ENCODE measurements at places on chromosomes 12 and 14.

GRCh38 chr14:90659156-90659555 is 157.1 kb downstream of the TTC7B start:
- DNase-seq: no peak

GRCh38 chr12:58504143-58504938 is 416.0 kb downstream of the LRIG3 start:
- peak; percentile 86 for DNase-seq

DNA sequence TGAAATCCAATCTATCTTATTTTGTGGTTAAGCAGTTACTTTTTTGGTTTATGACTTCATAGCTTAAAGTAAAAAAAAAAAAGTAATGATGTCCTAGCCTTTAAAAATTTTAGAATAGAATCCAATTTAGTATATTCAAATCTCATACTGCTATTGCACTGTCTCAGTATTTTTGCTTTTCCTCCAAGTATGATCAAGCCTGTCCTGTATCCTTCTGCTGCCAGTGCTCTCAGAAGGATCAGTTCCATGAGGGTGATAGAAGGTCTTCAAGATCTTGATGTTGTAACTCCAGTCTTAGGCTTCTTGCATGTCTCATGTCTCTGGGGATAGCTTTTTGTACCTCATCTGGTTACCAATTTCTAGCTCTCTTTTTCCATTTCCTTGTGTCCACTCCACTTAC is 324.2 kb upstream of the FAR2 start:
- DNase-seq: no peak

DNA sequence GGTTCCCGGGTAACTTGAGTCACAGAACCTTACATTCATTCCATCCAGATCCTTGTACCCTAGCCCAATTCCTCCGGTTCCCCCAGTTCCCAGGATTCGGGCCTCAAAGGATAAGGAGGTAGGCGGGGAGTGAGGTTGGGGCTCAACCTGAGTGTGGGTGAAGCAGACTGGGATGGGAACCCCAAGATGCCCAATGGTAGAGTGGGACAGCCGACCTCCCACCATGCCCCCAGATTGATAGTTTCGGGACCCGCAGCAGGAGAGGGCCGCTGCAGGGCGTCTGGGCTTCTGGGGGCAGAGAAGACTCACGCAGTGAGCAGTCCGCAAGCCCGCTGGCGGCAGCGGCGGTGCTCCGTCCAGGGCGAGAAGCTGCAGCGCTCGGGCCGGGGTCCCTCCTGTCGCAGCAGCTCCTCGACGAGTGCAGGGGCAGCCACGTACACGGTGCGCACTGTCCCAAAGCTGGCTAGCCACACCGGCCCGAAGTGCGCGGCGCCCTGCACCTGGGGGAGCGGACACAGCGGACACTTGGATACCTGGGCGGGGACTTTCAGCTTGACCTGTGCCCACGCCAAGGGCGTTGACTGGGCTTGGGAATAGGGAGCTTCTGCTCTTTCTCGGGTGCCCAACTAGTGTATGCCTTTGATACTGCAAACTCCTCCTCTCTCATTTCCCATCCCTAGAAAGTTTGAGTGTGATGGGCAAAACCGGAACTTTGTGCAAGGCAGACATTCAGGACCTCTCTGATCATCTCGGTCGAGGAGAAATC is 997 bp downstream of the CYP27B1 start:
- no peak for DNase-seq

DNA sequence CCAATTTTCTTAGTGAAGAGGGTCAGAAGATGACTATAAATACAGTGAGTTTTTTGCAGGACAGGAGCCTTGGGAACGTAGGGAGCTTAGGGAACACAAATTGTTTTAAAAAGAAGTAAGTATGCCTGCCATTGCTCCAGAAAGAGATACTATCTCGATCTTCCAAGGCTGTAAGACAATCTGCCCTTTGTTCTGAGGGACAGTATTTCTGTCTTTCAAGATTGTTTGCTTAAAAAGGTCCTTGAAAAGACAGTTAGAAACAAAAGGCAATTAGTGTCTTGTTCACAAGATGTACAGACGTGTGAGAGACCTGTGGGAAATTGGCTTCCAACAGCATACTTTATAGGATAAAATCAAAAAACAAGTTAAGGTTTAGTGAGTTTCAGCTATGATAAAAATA is 321.2 kb upstream of the FAR2 start:
- DNase-seq: no peak

- DNase-seq: no peak
These were observed 545 bp upstream of the GALNT9 start for GRCh38 chr12:132329720-132330548.

GRCh38 chr12:123723765-123724164 is 11.6 kb downstream of the ATP6V0A2 start:
- DNase-seq: no peak

DNA sequence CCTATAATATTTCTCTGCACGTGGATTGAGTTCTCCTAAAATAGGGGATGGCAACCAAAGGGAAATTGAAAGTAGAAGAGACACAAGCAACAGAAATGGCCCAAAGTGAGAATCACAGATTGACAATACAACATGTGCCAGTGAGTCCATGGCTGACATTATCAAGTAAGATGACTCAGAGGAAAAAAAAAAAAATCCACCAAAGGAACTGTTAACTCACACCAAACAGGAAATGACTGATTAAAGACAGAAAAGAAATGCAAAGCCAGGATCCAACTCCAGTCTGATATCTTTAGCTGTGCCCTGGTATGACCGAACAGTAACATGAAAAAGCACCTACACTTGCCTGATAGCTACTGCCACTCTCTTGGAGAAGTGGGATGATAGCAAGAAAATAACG is 485.0 kb downstream of the PRKD1 start:
- DNase-seq: no peak

GRCh38 chr14:52609445-52610044 is 56.9 kb downstream of the GPR137C start:
- DNase-seq: no peak

DNA sequence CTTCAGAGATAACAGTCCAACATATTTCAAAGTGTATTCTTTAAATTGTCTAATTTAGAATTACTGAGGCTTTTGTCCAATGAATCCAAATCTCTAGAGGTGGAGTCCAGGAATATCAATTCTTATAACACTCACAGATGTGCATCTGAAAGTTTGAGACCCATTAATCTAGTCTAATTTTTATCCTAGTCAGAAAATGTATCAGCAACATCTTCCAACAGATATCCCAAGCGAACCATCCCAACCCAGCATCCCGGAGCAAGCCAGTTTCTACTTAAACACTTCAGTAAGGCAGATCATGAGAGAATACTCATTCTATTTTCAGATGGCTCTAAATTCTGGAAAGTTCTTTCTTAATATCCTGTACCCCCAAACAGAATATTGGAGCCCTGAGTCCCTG is 113.5 kb downstream of the BBS10 start:
- DNase-seq: no peak

GRCh38 chr14:87233806-87234384 is 759.1 kb downstream of the GALC start:
- no peak for DNase-seq

GRCh38 chr12:127107744-127108143 is 1159.2 kb upstream of the TMEM132C start:
- DNase-seq: no peak

All from DMS153 (cell line).